Activated T-helper 1 cell treated with anti-CD3 and anti-CD28 coated beads, Interleukin-12 subunit alpha, Interleukin-12 subunit beta, Interleukin-2, Interleukin-4 antibody, amounts not matched to agents 30 ng/mL and 10 ng/mL and 1 ng/mL, durations not matched to agents 14 hours and 24 hours and 36 hours (primary cell): ENCODE measurements at places on chromosomes 4 and X. TPM values are rescaled to one million over a fixed set of nuclear protein-coding genes. Genes with fewer than 3 reads are reported as not detected.

- DNase-seq = no peak
- no peak overlapping the region for H3K27ac ChIP-seq
- no peaks in the 10 kb centered on the region for H3K4me1 ChIP-seq
- H3K4me3 ChIP-seq = no peak overlapping the region
- H3K36me3 ChIP-seq = no peaks in the 10 kb centered on the region
Observed at GRCh38 chrX:32673193-32673592, 538.2 kb downstream of the DMD start.

GRCh38 chr4:95465010-95465409, 83.8 kb downstream of the UNC5C start:
- no peak for DNase-seq
- no peaks in the 10 kb centered on the region for H3K36me3 ChIP-seq
- H3K4me3 ChIP-seq = no peak overlapping the region
- H3K27ac ChIP-seq = no peak overlapping the region
- no peaks in the 10 kb centered on the region for H3K27me3 ChIP-seq

DNA sequence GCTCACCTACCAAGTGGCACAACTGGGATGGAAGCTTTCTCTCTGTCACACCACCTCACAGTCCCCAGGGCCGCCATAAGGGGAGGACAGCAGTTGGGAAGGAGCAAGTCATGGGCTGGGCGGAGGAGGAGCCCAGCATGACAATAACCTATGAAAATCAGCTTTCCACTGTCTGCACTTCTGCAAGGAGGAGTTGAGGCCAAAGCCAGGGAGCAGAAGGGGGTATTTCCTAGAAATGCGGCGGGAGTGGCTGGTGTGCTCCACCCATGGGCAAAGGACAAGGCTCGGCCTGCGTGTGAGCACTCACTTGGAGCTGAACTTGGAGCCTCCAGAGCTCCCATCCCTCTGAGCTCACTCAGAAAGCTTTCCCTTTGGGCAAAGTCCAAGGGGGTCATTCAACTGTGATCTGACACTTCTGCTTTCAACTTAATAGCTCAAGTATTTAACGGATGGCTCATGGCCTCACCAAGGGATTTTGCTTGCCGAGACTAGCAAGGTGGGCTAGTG, 18.5 kb downstream of the APLN start:
- no peaks in the 10 kb centered on the region for H3K27me3 ChIP-seq
- no peaks in the 10 kb centered on the region for H3K4me1 ChIP-seq
- H3K4me3 ChIP-seq = no peak overlapping the region
- DNase-seq = no peak

Gene GIMD1
- total RNA-seq = not detected in 2 replicates

Gene MAGEA10
- total RNA-seq = not detected in 2 replicates
